ENCODE measurements at places on chromosomes 3 and 15. TPM values are rescaled to one million over a fixed set of nuclear protein-coding genes. Genes with fewer than 3 reads are reported as not detected.

DNA sequence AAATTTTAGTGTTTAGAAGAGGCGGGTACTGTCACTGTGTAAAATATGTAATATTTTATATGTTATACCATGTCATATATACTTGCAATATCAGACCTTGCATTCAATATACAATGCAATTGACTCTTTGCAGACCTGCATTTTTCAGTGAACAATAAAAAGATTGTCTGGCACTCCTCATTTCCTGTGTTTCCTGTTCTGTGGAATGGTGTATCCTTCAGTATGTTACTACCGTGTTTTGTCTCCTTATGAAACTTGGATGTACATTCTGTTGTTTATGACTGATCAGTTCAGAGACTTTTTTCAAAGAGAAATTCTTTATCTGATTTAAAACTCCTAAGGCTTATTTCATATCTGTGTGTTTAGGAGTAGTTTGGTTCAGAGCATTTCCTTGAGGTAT lies 31.5 kb downstream of the APH1B start:
- DNase-seq, result no peak

- DNase-seq, result peak; percentile 78
Measured at GRCh38 chr3:160941885-160942494, 163.2 kb downstream of the B3GALNT1 start.

- no peak for DNase-seq
Measured at GRCh38 chr3:123071146-123071545, 4.3 kb downstream of the PDIA5 start.

GRCh38 chr3:46936733-46937250 lies 39.8 kb downstream of the CCDC12 start:
- peak; percentile 69 for DNase-seq

DNA sequence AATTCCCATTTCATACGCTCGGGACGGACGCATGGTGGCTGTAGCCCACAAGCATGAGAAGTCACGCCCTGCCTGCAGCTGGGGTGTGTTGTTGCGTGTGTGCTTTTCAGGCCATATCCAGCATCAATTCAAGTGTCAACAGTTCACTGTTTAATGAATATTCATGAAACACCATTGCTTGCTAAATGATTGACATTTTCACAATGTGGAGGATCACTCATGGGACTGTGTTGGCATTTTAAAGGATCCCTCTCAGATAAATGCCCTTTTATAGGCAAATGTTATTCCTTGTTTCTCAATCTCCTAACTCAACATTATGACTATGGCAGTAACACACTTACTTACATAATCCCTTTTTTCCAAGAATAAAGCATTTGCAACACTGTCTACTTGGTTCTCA lies 511.3 kb downstream of the GABRG3 start:
- DNase-seq, result no peak

DNA sequence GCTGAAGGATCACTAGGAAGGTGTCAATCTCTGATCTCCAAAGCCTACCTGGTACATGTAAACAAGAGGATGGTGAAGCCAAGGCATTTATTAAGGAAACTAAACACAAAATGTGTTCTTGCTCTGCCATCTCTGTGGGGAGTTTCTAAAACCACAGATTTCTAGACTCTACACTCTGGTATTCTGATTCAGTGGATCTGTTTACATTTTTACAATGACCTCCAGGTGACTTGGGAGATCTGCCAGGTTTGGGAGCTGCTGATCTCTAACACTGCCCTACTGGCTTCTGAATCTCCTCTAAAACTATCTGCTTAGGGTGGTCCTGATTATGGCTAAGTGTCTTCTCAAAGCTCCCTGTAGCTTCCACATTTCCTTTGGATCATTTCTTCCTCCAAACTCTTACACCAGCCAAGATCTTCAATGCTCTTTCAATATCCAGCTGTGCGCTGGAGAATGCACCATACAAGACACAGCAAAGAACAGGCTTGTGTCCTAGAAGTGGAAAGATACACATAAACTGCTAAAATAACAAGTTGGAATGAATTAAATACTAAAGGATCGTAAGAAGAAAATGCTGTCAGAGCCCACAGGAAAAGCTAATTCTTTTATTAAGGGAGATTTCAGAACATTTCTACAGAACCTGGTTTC lies 72.7 kb downstream of the GREM1 start:
- peak; percentile 91 for DNase-seq

DNA sequence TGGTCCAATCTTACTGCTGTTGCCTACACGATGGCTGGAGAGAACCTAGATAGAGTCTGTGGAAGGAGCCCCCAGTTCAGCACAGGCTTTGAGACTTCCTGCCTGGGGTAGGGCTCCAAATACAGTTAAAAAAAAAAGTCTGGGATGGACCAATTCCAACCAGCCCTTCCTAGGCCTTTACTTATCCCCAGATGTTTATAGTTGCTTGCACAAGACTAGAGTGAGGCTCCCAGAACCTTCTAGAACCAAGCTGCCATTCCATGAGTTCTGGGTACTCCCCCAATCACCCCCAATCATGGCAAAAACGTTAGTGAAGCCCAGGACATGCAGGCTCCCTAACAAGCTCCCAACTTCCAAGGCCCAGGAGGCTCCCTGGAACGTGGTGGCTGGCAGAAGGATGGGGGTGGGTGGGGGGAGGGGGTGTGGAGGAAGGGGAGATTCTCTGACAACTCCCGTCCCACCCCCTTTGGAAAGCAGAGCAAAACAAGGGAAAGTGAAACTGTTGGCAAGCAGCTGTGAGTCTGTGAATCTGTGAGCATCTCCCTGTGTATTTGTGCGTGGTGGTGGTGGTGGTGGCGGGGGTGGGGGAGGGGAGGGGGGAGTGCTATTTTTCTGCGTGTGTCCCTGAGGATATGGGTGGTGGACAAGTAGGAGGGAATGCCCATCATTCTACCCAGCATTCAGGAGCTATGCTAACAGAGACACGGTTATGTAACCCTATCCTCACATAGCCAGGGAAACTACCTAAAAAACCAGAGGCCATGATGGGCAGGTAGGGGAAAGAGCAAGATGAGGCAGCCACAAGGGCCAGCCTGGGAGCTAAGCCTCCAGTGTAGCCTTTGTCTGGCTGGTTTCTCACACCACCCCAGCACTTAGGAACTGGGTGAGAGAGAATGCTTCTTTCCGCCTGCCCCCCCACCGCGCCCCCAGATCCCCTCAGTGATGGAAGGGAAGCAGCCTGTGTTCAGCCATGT lies 2.0 kb downstream of the MST1R start:
- peak; percentile 14 for DNase-seq

DNA sequence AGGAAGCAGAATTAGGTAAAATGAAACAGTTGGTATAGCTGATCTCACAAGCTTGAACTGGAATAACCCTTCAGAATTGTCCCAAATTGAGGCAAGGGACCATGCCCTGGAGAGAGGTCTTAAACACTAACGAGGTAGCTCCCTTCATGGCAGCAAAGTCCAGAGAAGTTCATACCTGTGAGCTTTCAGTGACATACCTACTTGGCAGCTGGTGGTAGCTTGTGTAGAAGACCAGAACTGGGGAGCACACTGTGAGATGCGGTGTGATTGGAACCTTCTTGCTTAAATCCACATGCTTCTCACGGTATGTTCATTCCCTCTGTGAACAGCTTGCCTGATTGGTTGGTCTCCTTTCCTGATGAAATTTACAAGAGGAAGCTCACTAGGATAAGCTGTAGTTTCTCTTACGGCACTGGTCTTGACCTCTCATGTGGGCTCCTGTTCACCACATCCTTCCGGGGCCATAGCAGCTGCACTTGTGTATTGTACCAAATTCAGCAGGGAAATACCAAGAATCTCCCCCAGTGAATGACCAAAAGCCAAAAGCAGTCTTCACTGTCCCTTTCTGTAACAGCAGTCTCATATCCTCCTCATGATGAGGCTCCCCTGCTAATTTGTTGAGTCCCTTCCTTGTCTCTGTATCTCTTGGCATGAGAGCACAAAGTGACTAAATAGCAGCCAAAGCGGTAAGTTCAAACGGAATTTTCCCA lies 483.7 kb upstream of the FRG2C start:
- no peak for DNase-seq

GRCh38 chr3:159785273-159785708 lies 203.3 kb upstream of the IL12A start:
- no peak for DNase-seq

DNA sequence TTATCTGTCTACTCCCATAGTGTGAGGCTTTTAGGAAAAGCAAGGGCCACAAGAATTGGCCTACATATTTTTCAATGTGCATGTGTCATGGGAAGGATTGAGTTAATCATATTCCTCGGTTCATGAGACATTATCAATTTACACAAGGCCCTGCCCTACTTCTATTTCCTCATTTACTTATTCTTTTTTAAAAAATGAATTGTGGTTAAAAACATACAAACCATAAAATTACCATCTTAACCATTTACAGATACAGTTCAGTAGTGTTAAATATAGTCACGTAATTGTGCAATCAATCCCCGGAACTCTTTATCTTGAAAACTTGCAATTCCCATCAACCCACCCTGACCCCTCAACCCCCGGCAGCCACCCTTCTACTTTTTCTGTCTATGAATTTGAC lies 284.0 kb upstream of the GADL1 start:
- DNase-seq, result no peak

GRCh38 chr15:66625974-66626373 lies 60.2 kb upstream of the LCTL start:
- no peak for DNase-seq

- no peak for DNase-seq
Measured at GRCh38 chr15:50824514-50824913, 59.0 kb upstream of the SPPL2A start.

DNA sequence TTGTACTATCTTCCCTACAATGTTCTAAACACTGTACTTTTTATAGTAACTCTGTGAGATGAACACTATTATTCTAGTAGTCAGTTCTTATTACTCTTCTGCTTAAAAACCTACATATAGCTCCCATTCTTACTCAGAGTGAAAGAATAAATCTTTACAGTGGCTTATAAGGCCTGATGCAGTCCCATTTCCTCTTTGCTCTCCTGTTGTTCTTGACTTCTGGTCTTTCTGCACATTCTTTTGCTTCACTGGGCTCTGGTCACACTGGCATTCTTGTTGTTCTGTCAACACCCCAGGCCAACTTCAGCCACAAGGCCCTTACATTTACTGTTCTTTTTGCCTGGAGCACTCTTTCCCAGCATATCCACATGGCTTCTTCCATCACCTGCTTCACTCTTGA lies 58.2 kb upstream of the TP63 start:
- DNase-seq, result peak; percentile 38

- no peak for DNase-seq
Measured at GRCh38 chr3:187830181-187830580, 84.9 kb upstream of the BCL6 start.

DNA sequence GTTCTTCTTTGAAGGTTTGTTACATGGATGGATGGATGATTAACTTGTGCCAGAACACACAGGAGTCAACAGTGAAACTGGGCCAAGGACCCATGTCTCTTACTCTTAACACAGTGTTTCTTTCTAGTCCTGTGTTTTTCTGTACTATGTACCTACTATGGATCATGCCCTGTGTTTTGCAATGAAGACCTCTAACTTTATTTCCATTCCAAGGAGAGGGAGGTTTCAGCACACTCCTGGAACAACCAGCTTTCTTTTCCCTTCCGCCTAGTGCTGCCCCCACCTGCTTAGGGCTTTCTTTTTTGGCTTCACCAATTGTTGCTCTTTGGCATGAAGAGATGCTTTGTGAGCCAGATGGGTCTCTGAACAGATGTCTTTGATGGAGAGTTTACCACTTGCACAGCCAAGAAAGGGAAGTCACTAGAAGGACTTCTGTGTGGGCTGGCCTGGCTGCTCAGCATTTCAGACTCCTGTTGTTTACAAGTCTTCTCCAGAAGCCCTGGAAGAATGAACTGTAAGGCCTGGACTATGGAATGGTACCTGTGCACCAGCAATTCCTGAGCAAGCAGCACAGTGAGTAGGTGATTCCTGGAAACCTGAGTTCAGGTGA lies 44.5 kb downstream of the SNAPC5 start:
- no peak for DNase-seq

DNA sequence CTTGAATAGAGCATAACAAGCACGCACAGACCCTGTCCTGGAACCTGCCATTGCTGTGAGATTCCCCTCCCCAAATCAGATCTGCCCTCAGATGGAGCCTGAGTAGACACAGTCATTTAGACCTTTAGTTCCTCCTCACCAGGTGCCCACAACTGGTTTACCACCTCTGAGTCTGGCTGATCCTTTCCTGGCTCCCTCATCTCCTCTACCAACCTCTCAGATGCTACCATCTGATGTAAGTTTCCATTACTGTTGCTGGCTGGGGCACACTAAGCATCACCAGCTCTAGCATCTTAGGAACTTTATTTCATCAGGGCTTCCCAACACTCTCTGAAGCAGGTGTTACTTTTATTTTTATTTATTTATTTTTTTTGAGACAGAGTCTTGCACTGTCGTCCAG lies 288.3 kb downstream of the TLE3 start:
- DNase-seq, result no peak

DNA sequence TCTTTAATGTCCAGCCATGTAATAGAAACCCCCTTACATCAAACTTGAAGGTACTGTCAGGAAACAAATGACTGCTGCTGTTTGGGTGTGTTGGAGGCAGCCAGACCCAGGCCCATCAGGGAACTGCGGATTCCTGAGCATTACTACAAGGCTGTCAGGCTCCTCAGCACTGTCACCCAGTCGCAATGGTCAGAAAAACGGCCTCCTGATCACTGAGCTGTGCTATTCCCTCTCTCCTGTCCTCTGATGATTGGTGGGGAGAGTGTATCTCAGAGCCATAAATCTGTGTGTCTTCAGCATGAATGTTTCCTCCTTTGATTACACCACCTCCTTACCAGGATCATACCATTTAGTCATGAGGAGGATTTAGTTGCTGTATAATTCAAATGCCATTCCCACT lies 135.2 kb upstream of the GADL1 start:
- no peak for DNase-seq

GRCh38 chr3:190338717-190339116 lies 16.5 kb upstream of the CLDN1 start:
- DNase-seq, result peak; percentile 87

- DNase-seq, result peak; percentile 23
Measured at GRCh38 chr15:89728254-89728653, 22.8 kb downstream of the MESP1 start.

GRCh38 chr3:42745291-42745745 lies 27.7 kb downstream of the CCDC13 start:
- DNase-seq, result no peak

- DNase-seq, result no peak
Measured at GRCh38 chr3:194090716-194091115, 45.2 kb upstream of the HES1 start.

- DNase-seq, result no peak
Measured at GRCh38 chr3:84109911-84110310, 848.9 kb upstream of the CADM2 start.

GALNT15 gene
- 2.1 TPM for total RNA-seq

DPPA2 gene
- total RNA-seq, result not detected

SLC51A gene
- total RNA-seq, result not detected

CCDC39 gene
- not detected for total RNA-seq

CAPN3 gene
- not detected for total RNA-seq

BCL2A1 gene
- total RNA-seq, result 0.69 TPM

AMIGO3 gene
- 5.5 TPM for total RNA-seq

LRTM1 gene
- not detected for total RNA-seq

IFRD2 gene
- 49.3 TPM for total RNA-seq

PLA2G4B gene
- total RNA-seq, result not detected

DLL4 gene
- 0.10 TPM for total RNA-seq

All from M059J (cell line).